Thyroid gland (tissue), 4 donors: ENCODE measurements at places on chromosomes 4 and X. TPM values are rescaled to one million over a fixed set of nuclear protein-coding genes. Genes with fewer than 3 reads are reported as not detected.

GRCh38 chr4:169689681-169690080, 68.1 kb downstream of the HPF1 start:
- no peak for DNase-seq

PHOX2B gene
- not detected for total RNA-seq

DNA sequence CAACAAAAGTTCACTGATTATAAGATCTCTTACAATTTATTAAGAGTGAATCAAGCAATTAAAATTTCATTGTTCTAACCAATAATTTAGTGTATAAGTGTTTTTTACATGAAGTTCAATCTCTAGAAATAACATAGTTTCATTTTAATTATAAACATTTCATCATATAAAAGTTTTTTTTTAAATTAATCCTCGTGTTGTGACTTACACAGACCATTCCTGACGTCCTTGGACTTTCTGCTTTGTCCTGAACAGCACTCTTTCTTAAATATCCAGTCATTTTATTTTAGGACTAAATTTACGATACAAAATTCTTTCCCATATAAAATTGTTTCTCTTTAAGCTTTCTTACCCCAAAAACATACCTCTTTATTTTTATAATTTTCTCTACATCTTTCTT, 841.7 kb upstream of the POU3F4 start:
- DNase-seq, result no peak

GRCh38 chr4:8582941-8583654, 2.9 kb downstream of the GPR78 start:
- no peak for DNase-seq

ARSJ gene
- 1.6 TPM for total RNA-seq

- DNase-seq, result no peak
Observed at GRCh38 chr4:138665851-138666250, 349.7 kb upstream of the NOCT start.

GRCh38 chr4:17580969-17581368, 4.0 kb downstream of the LAP3 start:
- no peak for DNase-seq

GRCh38 chr4:186604124-186604807, 48.9 kb upstream of the MTNR1A start:
- no peak for DNase-seq

- DNase-seq, result no peak
Observed at GRCh38 chr4:119237642-119238041, 25.1 kb downstream of the USP53 start.

CWH43 gene
- 27.4 TPM for total RNA-seq
